ENCODE measurements at places on chromosomes 5 and 9.

GRCh38 chr5:112757468-112758208, 20.0 kb downstream of the APC start:
- DNase-seq = no peak

DNA sequence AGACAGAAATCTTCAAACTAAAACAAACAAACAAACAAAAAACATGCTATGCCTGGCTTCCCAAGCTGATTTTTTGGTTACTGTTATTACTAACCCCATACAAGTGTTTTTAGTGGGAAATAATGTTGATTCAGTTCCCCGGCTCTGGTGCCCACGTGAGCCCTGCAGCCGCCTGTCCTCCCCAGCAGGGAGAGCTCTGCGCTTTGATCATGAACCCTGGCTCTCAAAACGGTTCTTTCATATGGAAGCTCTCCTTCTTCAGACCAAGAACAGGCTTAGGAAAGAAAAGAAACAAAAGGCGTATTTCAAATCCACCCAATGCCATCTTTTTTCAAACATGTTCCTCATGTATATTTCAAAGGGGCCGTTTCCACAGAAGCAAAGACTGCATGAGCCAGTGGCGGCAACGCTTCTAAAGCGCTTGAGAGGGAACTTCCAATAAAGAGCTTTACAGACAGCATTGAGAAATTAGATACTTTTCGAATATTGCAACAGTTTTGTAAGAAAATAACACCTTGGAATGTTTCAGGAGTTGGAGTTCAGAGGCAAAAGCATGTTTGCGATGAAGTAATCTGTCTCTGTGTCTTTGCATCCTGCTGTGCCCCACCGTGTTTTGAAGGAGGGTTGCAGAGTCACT, 74.8 kb downstream of the ICE1 start:
- DNase-seq = peak; percentile 52

GRCh38 chr9:131284856-131285255, 4.7 kb upstream of the PLPP7 start:
- no peak for DNase-seq

- no peak for DNase-seq
Measured at GRCh38 chr9:2260417-2261306, 245.5 kb downstream of the SMARCA2 start.

GRCh38 chr9:37947977-37948376, 44.0 kb upstream of the SLC25A51 start:
- DNase-seq = no peak

DNA sequence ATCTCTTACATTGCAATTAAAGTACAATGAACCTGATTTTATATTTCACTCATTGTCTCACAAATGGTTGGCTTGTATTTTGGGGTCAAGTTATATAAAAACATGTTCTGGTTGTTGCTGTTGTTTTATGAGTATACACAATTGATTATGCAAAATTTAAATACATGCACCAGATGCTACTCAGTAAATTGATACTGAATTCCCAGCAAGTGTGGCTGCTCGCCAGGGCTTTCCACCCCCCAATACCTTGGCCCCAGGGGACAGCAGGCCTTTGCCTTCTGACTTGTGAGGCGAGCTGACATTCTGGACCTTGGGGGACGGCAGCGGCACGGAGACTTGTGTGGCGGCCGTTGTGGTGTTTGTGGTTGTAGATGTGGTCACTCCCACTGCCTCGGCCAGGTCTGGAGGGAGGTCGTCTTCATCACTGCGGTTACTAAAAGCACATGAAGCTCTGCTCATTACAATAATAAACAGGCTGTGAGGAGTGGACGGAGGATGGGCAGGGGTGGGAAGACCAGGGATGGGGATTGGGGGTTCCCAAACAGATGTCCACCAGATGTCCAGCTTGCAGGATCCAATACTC, 27.0 kb upstream of the FRRS1L start:
- DNase-seq = no peak

DNA sequence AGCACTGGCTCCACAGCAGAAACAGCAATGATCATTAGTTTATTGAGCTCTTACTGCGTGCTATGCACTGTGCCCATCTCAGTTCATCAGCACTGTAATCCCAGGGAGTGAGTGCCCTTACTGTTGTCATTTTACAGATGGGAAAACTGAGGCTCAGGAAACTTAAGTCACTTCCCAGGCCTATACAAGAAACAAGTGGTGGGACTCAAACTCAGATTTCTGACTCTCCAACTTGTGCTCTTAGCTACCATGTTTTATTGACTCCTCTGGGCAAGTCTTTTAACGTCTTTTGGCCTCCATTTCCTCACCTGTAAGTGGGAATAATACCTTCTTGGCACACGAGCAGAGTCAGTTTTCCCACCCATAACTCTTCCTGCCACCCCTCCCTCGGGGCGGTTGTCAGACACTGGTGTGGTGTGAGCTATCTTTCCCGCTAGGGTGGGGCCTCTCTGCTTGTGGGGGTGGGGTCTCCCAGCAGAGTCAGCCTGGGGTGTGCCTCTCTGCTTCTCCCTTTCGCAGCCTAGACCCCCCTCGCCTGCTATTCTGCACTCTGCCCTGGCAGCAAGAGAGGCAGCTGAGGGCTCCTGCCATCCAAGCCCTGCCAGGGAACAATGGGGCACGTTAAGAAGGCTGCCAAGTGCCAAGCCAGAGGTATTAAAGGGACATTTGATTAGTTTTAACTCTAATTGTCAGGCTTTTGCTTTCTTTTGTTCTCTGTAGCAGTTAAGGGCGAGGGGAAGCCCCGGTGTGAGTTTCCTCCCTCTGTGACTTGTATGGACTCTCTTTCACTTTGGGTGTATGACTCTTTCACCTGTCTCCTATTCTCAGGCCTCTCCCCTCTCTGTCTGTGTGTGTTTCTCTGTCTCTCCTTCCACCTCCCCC, 12.1 kb downstream of the GALNT10 start:
- no peak for DNase-seq

- DNase-seq = no peak
Measured at GRCh38 chr9:93094658-93095204, 1.3 kb upstream of the CARD19 start.

- no peak for DNase-seq
Measured at GRCh38 chr9:133573791-133574515, 35.2 kb downstream of the FAM163B start.

- DNase-seq = no peak
Measured at GRCh38 chr5:130335117-130335516, 430.9 kb downstream of the CHSY3 start.

DNA sequence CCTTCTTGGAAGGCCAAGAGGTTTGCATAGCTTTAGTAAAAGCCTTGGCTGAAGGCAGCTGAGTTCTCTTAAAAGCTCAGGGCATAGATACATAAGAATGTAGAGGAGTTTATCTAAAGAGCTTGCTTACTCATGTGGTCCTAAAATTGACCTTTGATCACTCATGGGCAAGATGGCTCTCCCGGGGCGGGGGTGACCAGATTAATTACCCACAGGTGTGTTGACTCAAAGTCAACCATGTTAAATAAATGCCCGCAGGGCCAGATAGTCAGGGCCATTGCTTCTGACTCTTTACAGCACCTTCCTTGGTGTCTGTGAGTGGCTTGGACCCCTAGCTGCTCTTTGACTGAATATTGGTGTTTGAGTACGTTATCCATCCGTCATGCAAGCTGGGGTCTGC, 33.1 kb upstream of the GHR start:
- DNase-seq = no peak

DNA sequence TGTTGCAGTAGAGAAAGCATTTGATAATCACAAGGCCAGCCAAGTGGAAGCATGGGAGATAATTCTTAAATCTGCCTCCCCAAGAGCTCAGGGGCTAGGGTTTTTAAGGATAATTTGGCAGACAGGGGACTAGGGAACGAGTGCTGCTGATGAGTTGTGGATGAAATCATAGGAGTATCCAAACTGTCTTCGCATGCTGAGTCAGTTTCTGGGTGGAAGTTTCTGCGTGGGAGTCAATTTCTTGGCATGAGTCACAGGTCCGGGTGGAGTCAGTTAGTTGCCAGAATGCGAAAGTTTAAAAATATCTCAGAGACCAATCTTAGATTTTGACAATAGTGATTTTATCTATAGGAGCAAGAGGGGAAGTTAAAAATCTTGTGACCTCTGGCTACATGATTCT, 112.6 kb downstream of the TMC1 start:
- DNase-seq = no peak
